Stimulated activated naive CD4-positive, alpha-beta T cell treated with Interleukin-2 at 50 U/mL for 16 hours (primary cell): ENCODE measurements at places on chromosomes 3 and 15.

DNA sequence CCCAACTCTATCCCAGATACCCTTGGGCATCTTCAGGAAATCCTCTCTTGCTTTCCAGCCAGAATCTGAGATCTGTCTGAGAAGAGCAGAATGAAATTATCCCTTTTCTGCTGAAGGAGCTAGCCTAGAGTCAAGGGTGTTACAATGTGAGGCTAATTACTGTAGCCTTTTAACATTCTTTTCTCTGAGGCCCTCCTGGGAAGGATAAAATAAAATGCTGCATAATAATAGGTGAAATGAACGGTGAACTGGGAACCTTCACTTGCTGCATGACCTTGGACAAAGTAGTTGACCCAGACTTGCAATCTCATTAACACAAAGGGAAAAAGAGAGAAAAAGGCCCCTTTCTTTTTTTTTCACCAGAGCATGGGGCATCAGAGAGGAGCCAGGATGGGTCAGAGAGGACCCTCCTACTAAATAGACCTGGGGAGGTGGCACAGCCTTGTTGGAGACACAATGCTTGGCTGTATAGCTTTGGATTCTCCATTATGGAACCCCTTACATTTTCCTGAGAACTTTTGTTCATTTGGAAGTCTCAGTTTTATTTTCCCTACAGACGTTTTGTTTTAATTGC is 137.0 kb upstream of the LIPC start:
- no peak for DNase-seq

DNA sequence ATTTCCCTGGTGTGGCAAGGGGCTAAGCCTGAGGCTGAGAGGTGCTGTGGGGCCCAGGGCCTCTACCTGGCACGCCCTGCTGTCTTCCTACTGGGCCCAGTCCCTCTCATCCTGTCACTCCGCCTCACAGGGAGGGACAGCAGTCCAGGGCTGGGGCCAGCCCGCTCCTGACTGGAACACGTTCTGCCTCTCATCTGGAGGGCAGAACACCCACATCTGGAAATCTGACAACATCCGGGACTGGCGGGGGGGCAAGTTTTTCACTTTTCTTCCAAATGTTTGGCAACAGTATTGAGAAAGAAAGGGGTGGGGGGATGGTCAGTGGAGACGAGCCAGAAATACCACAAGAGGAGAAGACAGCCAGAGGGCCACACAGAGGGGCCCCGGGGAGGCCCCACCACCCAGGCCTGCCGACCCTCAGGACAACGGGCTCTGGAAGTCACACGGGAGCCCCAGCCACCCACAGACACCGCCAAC is 1.8 kb upstream of the MYL3 start:
- no peak for DNase-seq

DNA sequence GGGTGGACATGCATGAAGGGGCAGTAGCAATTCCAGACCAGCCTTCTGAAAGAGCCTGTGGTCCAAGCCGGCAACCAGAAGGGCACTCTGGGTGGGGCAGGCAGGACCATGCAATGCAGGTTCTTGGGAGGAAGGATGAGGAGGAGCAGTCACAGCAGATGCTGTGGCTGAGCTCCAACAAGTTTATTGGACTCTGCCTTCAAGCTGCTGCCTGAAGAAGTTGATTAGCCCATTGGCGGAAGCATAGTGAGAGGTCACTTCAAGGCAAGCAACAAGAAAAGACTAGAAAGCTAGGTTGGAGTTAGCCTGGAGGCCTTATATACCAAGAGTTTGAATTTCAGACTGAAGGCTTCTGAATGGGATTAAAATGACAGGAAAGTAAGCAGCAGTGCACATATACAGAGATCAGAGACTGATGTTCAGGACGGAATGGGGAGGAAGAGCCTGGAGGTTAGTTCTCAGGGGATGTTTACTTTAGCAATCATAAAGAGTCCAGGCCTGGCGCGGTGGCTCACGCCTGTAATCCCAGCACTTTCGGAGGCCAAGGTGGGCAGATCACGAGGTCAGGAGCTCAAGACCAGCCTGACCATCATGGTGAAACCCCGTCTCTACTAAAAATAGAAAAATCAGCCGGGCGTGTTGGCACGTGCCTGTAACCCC is 39.9 kb downstream of the SFMBT1 start:
- DNase-seq, result no peak

DNA sequence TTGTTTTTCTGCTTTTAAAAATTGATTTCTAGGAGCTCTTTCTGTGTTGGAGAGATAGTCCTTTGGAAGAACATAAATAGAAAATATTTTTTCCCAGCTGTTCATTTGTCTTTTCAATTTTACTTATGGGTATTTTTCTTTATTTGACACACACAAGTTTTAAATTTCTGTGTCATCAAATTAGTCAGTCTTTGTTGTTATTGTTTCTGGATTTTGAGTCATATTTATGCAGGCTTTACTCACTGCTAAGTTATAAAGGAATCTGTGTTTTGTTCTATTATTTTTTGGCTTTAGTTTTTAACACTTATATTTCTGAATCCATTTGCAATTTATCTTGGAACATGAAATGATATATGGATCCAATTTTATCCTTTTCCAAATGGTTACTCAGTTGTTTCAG is 5.9 kb upstream of the GHSR start:
- DNase-seq, result no peak

DNA sequence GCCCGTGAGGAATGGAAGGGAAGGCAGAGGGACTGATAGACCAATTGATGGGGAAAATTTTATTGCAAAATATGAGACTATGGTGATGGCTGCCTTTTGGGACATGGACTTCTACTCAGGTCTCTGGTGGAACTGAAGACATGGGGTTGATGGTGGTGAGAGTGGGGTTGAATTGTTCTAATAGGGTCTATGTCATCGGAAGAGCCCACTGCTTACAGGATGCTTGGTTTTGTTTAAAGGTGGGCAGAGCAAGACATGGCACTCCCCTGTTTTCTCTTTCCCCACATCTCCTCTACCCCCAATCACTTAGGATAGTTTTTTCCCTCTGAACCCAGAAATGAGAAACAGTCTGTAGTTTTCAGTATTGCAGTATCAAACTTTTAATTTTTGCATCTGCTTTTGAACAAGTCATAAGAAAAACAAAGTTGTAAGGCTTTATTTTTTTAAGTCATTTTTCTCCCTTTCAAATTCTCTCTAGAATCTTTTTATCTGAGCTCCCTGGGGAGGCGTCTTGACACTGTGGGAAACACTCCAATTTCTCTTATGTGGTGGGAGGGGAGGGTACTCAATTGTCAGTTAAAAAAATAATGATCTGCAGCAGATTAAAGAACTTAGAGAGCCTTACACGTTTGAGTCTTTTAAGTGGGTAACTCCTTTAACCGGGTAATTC is 276.2 kb upstream of the TBC1D5 start:
- DNase-seq, result no peak

- DNase-seq, result no peak
Measured at GRCh38 chr3:150275941-150276340, 132.2 kb upstream of the TSC22D2 start.

GRCh38 chr3:170689296-170689829 is 103.5 kb upstream of the SLC7A14 start:
- DNase-seq, result no peak

DNA sequence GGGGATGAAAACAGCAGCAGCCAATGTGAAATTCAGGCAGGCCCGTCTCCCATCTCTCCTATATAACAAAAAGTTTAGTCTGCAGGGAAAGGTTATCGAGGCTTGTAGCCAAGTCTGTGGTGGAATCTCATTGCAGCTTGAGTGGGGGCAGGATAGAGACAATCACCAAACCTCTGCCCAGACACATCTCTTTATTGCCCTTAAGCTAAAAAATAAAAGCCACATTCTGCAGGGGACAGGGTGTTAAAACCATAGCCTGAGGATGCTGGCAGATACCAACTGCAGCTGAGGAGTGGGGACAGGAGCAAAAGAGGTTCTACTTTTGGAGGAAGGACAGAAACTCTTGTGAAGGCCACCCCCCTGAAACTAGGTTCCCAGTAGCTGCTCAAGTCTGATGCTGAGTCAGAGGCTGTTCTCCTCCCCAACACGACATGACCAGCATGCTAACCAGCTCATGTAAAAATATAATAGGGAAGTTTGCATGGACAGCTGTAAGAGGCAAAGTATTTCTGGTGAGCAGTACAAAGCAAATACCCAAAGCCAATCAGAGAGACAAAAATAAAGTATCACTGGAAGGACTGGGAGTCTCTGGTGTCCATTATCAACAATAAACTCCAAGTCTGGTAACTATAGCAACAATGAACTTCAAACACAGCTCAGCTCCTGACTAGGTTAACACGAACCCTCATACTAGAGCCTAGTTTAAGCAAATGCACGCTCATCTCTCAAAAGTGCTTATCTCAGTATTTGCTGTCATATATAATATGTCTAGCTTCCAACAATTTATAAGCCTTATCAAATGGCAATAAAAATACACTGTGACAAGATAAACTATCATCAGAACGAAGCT is 362.2 kb upstream of the SLCO3A1 start:
- DNase-seq, result no peak

DNA sequence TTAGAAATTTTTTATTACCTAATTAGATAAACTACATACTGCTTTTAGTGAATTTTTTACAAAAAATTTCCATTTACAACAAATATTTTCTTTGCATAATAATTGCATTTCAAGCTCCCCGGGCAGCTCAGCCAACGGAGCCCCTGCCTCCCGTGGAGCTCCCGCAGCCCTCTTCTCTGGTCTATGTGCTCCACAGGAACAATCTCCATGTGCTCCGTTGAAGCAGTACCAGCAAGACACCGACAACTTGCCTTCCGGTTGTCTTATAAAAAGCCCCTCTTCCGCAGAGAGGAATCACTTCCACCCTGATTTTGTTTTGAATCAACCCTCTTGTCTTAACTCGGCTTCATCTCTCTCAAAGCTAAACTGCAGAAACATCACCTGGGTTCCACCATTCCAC is 46.9 kb upstream of the CHD2 start:
- DNase-seq, result no peak

DNA sequence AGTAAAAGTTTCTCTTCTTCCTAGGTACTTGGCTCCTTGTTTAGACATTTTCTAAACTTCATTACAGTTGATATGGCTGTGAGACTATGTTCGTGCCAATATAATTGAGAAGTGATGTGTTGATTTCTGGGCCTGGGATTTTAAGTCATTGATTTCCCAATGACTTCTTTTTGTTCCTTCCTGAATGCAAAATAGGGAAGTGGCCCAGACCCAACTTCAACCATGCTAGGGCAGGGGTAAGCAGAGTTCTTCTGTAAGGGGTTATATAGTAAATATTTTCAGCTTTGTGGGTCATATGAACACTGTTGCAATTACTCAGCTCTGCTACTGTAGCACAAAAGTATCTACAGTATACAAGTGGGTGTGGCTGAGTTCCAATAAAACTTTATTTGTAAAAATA is 320.1 kb upstream of the WNT5A start:
- DNase-seq, result no peak

GRCh38 chr15:70093070-70093469 is 4.6 kb downstream of the TLE3 start:
- no peak for DNase-seq

- DNase-seq, result no peak
Measured at GRCh38 chr3:196339493-196340254, 1.5 kb upstream of the TM4SF19 start.

GRCh38 chr3:177842743-177843734 is 645.8 kb upstream of the TBL1XR1 start:
- no peak for DNase-seq

DNA sequence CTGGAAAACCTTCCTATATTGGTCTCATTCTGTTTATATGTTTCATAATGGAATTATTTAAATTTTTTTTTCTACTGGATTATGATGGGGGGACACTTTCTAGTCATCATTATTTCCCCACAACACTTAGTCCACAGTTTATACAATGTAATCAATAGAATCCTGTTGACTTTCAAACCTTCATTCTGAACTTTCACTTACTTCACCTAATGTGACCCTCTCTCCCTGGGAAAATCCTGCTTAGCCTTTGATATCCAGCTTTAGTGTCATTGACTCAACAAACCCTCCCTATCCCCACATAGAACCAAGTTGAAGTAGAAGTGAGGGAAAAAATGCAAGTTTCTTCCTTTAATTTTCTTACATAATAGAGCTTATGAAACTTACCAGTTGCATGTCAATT is 666.0 kb downstream of the MECOM start:
- DNase-seq, result no peak

GRCh38 chr3:45010811-45011333 is 15.2 kb upstream of the CLEC3B start:
- DNase-seq, result no peak

GRCh38 chr3:184417619-184418327 is 37.9 kb downstream of the CHRD start:
- peak; percentile 46 for DNase-seq

DNA sequence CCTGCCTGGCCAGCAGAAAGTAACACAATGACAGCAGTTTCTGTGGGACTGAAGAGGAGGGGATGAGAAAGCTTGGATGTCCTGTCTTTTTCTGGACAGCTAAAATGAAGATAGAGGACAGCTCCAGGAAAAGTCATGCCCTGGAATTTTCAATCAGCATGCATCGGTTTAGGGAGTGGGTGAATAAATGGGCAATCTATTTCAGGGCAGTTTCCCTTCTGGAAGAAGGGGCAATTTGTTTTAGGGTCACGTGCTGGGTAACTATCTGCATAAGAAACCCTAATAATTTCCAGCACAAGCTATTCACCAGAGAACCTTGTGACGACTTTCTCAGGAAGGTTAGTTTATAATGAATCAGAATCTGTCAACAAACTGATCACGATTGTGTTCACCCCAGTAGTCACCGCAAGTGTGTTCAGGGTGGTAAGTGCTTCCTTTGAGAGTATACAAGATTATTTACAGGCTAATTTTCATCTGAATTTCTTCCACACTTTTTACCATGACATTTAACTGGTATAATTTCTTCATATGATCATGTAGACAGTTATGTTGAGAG is 318.0 kb upstream of the GBE1 start:
- DNase-seq, result no peak

DNA sequence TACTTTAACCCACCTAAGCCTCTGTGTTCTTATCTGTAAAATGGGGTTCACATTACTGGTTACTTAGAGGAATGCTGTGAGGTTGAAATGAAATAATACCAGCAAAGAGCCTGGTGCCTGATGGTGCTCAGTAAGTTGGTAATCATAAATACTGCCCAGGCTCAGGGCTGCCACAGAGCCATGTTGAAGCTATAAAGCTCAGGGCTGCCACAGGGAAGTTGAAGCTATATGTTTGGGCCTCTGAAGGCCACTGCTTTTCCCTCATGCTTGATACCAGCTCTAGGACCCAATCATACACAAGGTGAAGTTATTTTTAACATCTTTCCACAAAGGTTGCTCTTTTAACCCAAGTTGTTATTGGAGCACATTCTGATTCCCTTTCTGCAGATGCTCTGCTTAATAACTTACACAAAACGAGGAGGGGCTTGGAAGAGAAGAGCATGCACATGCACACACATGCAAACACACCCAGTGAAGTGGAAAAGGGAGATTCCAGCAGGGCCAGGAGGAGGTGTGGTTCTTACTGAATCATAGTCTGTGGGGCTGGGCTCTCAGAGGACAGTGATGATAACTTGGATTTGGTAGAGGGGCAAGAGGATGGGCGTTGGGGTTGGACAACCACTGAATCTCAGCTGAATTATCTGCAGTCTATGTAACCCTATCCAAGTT is 17.4 kb downstream of the PARP14 start:
- DNase-seq, result no peak

GRCh38 chr15:92797168-92798052 is 102.7 kb upstream of the CHD2 start:
- DNase-seq, result no peak
